ENCODE measurements at places on chromosomes 3 and 15.

- DNase-seq = no peak
These were observed 194.2 kb downstream of the PLCL2 start for GRCh38 chr3:17078926-17079465.

DNA sequence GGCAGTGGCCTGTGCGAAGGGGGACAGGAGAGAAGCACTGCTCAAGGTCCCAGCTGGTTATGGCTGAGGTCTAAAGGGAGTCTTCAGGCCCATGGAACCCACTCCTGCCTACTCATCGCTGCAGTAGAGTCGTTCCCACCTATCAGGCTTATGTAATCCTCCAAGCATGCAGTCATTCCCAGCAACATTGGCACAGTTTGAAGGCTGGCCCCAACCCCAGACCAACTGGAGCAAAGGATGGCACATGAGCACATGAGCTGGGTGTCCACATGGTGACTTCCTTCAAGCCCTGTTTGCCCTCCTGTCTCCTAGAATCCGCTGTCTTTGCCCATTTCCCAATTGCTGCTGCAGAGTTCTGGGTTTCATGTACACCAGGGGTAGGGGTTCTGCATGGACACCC is 60.5 kb upstream of the FGD5 start:
- no peak for DNase-seq

GRCh38 chr3:11236588-11237461 is 35.4 kb upstream of the ATG7 start:
- peak; percentile 79 for DNase-seq

DNA sequence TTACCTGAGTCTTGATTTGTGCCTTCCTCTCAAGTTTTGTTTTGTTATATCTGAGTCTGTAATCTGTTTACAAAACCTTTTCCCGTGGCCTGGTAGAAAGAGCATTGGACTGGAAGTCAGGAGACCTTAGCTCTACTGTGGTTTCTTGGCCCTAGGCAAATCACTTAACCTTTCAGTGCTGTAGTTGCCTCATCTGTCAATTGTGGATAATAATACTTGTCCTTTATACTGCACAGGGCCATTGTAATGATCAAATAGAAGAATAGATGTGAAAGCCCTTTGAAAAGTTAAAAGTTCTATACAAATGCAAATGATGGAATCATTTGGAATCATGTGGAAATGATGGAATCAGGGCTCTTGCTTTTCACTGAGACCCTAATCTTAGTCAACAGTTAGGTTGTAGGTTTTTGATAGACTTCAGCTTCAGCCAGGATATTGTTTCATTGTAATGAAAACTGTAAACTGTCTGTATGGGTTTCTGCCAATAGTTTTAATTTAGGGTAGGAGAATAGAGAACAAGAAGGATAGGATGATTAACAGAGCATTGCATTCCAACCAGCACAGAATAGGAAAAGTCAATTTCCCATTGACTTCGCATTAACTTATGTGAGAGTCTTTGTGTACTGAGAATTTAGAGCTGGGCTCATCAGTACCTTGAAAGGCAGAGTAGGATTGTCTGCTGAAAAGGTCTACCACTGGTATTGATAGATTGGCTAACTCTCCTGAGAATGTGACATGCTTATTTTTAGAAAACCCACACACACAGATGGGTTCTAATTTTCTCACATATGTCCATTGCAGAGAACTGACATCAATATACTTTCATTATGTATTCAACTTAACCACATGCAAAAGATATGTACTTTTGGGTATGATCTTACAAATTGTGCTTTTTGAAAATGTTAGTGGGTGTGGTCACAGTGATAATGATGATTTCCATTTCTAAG is 21.8 kb downstream of the MAP2K5 start:
- no peak for DNase-seq

- DNase-seq = no peak
These were observed 84.2 kb downstream of the HMG20A start for GRCh38 chr15:77504871-77505270.

- DNase-seq = no peak
These were observed 1.4 kb upstream of the ROBO2 start for GRCh38 chr3:77038468-77038929.

DNA sequence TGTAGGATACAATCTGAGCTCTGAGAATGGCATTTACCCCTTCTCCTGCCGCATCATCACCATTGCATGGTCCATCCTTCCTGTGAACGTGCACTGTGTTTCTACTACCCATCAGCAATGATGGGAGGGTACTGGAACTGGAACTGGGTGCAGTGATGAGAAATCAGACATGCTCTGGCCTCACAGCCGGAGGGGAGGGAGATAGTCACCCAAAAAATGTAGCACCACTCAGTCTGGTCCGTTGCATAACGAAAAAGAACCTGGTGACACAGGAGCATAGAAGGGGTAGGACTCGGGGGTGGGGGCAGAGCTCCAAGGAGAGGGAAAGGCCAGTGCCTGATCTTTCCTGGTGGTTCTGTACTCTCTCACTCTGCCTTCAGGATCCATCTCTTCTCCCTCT is 205.0 kb downstream of the RPLP1 start:
- DNase-seq = no peak

GRCh38 chr3:114803042-114803695 is 343.9 kb downstream of the ZBTB20 start:
- DNase-seq = no peak

GRCh38 chr3:29164825-29165224 is 116.0 kb upstream of the RBMS3 start:
- DNase-seq = no peak

DNA sequence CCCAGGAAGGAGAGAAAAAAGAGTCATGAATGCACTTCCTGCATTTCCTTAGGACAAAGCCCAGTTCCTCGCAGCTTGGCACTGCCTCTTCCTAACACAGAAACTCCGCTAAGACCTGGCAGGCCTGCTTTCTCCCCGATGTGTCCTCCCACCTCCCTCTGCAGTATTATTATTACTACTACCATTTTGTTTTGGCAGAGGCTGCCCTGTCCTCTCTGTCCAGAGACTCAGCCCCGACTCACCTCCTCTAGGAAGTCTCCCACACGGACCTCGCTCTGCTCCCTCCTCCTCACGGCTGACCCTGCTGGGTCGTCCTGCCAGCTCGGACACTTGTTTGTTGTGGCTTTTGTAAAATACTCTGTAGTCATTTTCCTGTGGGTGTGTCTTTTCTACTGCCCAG is 107.2 kb upstream of the HACD2 start:
- no peak for DNase-seq

GRCh38 chr15:45458746-45459403 is 63.7 kb downstream of the SLC30A4 start:
- peak; percentile 79 for DNase-seq

- no peak for DNase-seq
These were observed 66.9 kb downstream of the CMTM8 start for GRCh38 chr3:32305361-32305876.

DNA sequence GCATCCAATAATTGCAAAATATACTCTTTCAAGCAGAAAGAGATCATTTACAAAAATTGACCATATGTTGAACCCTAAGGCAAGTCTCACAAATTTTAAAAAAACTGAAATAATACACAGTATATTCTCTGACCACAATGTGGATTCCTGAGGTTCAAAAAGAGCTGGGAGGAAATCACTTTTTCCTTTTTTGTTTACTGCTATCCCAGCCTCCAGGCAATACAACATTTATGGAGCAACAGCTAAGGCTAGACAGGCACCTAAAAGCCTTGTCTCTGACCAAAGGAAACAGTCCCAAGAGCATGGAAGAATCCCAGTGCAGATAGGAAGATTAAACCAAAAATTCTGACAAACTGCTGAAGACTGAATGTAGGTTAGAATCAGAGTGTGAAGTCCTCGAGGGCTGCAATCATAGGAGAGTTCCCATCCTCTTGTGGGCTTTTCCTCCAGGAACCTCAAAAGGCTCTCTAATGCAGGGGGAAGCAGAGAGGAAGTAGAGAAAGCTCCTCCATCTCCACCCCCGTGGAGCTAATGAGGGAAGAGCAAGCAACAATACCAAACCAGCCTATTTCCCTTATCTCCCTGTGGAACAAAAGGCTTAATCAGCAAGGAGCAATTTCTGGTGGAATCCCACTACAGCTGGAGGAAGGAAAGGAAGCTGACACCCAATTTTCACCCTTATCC is 57.0 kb downstream of the TMCC1 start:
- DNase-seq = no peak

DNA sequence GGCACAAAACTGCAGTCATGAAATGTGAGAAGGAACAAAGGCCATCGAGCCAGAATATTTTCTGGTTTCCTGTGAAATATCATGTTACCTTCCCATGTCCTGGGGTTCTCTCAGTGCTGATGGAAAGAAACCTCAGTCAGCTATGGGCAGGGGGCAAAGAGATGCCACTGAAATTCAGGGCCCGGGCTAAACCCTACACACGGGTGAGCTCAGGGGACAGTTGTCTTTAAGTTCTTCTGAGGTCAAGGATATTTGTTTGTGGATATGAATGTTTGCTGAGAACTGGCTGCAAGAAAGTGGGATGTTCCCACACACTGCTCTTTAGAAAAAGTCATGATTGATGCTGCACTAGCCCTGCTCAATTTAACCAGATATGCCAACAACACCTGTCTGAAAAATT is 187.2 kb downstream of the MEX3B start:
- no peak for DNase-seq

DNA sequence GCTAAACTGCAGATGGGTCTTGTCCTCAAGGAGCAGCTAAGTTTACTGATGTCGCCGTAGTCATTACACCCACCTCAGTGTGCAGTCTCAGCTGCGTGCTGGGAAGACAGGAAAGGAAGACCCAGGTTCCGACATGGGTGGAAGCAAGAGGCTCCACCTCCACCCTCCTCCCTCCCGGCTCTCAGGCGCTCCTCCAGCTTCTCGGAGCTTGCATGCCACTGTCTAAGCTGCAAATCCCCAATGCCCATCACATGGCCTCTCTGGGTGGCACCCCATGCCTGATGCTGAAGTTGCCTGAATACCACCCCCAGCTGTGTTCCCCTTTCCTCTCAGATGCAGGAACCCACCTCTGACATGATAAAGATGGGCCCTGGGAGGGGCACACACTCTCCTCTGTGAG is 58.5 kb downstream of the MGLL start:
- DNase-seq = no peak

DNA sequence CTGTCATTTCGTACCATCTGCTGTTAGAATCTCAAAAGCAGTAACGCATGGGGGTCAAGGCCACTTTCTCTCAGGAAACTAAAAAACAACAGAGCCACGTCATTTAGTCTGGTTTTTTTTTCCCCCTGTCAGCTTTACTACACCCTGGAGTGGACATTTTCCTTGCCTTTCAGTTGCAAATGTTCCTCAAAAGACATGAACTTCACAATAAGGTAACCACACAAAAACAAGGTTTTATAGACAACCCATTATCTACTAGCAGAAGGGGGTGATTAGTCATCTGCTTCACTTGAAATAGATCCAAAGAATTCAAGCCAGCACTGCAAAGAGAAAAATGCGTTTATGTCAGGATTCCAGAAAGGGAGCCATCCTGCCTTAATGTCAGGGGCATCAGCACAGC is 171.8 kb upstream of the CDIN1 start:
- DNase-seq = no peak

DNA sequence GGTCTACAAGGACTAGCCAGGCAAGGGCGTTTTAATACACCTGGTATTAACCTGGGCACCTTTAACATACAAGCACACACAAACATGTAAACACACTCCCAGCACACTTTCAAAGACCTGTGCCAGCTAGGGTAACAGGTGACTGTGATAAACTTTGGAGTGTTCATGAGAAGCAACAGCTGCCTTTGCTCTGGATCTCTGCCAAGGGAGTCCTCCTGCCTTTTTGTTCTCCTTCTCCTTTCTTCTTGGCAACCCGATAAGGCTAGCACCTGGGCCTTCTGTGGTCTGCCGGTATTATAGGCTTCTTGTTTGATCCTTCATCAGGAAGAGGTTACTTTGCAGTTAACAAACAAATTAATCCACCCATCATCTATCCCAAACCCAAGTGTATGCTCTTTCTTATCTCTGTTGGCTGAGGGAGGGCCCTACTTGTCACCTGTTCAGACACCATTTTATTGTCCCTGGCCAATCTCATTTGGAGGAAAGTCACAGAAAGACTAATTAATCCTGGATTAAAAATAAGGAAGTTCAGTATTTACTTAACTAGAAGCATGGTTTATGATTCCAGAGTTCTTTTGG is at the start of gene RETNLB:
TSS of gene RETNLB (minus strand) at position 7 of the 579 bp plus-strand sequence. CDS start 225 bp downstream, outside the sequence.
- DNase-seq = no peak

DNA sequence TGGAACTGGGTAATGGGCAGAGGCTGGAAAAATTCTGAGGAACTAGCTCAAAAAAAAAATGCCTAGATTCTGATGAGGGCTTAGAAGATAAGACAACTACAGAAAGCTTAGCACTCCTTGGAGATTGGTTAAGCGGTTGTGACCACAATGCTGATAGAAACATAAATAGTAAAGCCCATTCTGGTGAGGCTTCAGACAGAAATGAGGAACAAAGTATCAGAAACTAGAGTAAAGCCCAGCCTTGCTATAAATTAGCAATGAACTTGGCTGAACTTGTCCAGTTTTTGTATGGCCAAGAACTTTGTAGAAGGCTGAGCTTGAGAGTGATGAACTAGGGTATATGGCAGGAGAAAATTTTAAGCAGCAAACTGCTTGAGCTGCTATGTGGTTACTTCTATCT is 25.4 kb downstream of the GOLGB1 start:
- DNase-seq = no peak

DNA sequence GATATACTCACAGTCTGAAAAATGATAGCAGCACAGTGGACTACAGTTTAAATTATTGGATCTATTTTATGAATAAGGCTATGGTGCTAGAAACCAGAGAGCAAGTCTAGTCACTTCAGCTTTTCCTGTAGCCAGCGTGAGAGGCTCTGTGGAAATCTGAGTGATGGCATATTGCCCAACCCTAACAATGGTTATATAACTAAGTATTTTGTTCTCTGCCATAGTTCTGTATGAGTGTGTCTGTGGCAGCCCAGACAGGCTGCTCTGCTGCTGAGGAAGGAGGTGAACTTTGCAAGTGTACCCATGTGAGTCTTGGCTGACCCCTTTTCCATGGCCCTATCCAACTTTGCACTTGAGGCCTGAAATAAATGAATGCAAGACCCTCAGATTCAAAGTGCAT is 105.7 kb downstream of the LRTM1 start:
- no peak for DNase-seq

DNA sequence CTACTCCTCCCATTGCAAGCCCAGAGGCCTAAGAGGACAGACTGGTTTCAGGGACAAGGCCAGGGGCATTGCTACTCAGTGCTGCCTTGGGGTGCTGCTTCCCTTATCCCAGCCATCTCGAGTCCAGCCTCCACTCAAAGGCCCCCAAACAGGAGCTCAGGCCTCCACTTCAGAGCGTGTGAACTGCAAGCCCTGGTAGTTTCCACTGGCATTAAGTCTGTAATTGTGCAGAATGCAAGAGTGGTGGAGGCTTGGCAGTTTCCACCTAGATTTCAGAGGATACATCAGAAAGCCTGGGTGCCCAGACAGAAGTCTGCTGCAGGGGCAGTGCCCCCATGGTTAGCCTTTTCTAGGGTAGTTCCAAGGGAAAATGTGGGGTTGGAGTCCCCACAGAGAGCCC is 192.8 kb upstream of the ST8SIA2 start:
- DNase-seq = no peak

- no peak for DNase-seq
These were observed 778 bp downstream of the MTMR10 start for GRCh38 chr15:30990446-30991254.

- DNase-seq = no peak
These were observed 2.5 kb upstream of the NCKIPSD start for GRCh38 chr3:48688032-48688736.

Measured in activated naive CD4-positive, alpha-beta T cell treated with anti-CD3 and anti-CD28 coated beads, Interleukin-2, amount 50 U/mL, for 16 hours (primary cell).